ENCODE measurements at places on chromosomes 16 and 17. TPM values are rescaled to one million over a fixed set of nuclear protein-coding genes. Genes with fewer than 3 reads are reported as not detected.

DNA sequence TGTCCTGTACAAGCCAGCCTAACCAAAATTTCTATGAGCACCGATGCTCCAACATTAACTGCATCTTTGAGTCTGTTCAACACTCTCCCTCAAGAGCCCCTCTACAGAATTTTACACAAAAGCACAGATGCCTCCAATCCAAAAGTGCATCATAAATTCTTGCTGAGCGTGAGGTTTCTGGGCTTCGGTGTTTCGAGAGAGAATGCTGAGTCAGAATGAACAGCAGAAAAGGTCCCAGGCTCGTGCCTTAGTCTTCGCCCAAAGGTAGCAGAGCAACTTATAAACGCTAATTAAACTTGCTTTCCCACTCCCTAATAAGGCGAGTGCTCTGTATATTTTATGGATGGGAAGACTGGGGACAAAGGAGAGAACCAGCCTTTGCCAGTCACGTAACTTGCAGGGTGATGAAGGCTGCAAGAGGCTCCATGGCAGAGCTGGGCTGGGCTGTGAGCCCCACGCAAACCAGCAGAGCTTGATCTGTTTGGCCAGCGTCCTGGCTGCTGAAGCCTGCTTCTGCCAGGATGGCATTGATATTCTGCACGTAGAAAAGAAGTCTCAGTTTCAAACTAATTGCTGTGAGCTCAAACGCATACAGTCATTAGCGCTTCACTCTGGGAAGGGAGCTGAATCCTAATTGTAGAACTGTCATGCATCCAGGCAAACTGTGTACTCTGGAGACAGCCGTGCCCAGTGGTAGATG is 138.5 kb downstream of the DNAH9 start:
- DNase-seq: no peak

GRCh38 chr16:27433636-27434035 is 31.7 kb downstream of the IL21R start:
- DNase-seq: no peak

DNA sequence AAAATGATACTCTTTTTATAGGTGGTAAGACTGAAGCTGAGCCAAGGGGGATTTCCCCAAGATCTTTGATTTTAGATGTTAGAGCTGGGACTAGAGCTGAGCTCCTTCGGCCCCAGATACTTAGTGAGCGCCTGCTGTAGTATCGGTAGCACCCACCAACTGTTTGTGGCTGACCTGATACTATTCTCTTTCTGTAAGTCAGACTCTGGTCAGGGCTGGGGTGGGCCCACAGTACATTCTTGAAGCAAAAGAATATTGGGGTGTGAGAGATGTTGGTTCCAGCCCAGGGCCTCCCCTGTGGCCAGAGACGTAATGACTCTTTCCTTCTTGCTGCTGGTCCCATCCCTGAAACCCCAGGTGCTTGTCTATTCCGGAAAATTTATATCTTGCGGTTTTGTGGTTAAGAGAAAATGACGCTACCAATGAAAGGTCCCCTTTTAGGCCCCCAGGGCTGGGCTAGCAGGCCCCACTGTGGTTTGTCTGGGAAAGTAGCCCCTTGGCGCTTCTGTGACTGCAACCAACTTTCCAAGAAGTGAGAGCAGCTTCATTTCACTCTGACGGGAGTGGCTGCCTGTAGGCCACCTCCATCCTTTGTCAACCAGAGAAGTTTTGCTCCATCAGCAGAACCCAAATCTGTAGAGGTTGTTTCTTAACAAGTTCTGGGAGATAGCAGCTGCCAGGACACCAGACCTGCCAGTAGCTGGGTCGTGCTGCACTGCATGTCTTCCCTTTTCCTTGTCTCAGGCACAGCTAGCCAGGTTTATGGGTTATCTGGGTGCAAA is 86.4 kb upstream of the LGALS9 start:
- DNase-seq: no peak

GRCh38 chr16:12390644-12391043 is 413.0 kb downstream of the CPPED1 start:
- DNase-seq: no peak

Gene WSCD1
- 41.3 TPM for total RNA-seq

DNA sequence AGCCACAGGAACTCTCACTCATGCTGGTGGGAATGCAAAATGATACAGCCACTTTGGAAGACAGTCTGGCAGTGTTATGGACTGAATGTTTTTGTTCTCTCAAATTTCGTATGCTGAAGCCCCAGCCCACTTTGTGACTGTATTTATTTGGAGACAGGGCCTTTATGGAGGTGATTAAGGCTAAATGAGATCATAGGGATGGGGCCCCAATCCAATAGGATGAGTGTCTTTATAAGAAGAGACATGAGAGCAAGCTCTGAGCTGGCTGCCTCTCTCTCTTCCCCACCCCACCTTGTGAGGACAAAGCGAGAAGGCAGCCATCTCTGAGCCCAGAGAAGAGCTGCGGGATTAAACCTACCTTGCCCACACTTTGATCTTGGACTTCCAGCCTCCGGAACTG is 21.9 kb upstream of the RAI1 start:
- DNase-seq: no peak

Gene NETO2
- 32.0 TPM for total RNA-seq

DNA sequence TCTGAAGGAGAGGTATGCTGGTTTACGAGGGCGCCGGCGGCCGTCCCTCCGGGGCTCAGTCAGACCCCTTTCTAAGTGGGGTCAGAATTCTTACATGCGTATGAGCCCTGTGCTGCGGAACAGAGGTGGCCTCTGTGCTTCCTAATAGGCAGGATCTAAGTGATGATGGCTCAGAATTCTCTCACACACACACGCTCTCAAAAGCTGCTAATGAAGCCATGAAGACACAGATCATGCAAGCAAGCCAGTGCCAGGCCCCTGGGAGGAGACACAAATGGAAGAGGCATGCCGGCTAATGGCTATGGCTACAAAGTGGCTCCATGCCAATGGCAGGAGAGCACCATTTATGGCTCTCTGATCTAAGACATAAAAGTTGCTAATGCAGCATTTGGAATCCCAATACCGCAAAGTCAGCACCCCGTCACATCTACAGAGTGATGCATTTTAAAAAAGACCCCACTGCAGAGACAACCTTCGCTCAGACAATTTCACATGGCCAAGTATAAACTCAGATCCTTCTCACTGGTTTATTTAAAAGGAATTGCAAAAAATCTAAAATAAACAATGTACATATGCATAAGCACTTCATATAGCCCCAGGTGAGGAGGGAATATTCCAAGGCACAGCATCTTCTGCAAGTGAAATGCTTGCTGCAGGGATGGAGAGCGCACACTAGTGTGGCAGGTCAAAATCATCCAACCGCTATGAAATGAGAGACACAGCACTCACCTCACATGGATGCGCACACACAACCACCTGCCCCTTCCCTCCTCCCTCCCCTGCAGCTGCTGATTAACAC is 24.5 kb downstream of the NPLOC4 start:
- DNase-seq: no peak

DNA sequence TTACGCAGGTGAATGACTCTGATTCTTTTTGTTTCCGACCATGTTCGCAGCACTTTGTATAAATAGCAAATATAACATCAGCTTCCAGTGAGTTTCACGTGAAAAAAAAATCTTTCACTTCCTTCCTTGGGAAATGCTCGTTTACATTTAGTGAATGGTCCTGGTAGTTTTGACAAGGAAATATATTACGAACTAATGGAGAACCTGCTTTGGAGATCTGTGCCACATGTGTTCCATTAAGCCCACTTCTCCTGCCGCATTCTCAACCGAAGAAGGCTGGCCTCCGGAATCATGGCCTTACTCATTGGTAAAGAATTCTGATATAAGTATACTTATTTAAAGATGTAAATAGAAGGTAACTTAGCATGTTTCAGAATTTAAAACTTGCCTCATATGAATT is 3.6 kb downstream of the CRAMP1 start:
- DNase-seq: no peak

GRCh38 chr17:75191584-75191983 is 8.8 kb upstream of the SUMO2 start:
- DNase-seq: no peak

DNA sequence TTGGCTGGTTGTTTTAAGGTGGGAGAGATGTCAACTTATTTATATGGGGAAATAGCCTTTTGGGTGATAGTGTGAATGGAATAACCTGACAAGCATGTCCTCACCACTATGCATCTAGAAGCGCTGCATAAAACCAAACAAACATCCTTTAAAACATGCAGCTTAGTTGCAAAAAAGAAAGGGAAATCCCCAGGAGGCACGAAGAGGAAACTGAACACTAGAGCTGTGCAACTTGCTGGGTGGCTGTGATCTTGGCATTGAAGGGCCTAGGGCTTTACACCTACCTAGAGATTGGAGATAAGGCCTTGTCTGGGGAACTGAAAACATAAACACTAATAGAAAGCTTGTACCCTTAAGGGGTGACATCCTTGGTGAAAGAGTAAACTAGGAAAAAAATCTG is 7.3 kb downstream of the C16orf54 start:
- DNase-seq: no peak

DNA sequence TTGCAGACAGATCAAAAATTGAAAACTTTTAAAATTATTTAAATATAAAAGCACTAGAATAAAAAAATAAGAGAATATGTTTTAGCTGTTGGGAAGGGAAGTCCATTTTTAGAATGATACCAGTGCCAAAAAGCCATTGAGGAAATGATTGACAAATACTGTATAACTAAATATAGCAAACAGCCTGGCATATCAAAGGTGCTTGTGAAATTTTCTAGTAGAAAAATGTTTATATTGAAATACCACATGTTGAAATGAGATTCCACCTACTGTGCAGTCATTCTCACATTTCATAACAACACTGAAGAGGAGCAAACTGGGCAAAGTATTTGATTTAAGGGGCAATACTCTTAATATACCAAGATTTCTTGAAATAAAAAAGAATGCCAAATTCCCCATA is 183.5 kb downstream of the PHKB start:
- no peak for DNase-seq

Gene TEX19
- 0.19 TPM for total RNA-seq

- no peak for DNase-seq
Measured at GRCh38 chr17:34397265-34397664, 34.2 kb upstream of the CCL1 start.

All from neural progenitor cell (in vitro differentiated cells).